ENCODE measurements at places on chromosomes 16 and 17. TPM values are rescaled to one million over a fixed set of nuclear protein-coding genes. Genes with fewer than 3 reads are reported as not detected.

Gene NPIPA3
- total RNA-seq: 0.25 TPM

Gene FAM171A2
- 3.9 TPM for total RNA-seq

Gene CCL8
- total RNA-seq: 0.13 TPM

Gene CCL1
- not detected for total RNA-seq

Gene PRSS21
- total RNA-seq: 0.89 TPM

Gene OR1A1
- total RNA-seq: not detected

Gene KCNG4
- total RNA-seq: not detected

Gene XYLT1
- total RNA-seq: 1.0 TPM

Gene MYO15A
- 0.26 TPM for total RNA-seq

Measured in dermis microvascular lymphatic vessel endothelial cell (primary cell).